HAP-1 (cell line): ENCODE measurements at places on chromosomes 16 and 17.

DNA sequence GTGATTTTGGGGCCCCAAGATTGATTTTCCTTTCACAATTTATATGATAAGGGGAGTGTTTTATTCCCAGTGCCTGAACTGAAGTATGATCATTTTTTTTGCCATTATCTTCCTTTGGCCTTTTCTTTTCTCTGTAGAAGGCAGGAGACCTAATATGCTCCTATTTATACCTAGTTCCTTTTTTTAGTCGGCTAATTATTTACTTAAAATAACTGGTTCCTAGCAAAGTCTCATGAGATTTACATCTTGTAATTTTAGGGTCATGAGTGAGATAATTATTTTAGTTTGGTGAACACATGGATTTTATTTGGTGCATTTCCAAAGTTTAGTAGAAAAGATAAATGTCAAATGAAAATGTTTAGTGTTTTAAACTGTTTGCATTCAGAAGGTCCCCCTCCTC lies 24.8 kb downstream of the SEC14L1 start:
- DNase-seq, result no peak

GRCh38 chr17:31453896-31454295 lies 62.4 kb downstream of the RAB11FIP4 start:
- DNase-seq, result no peak

- no peak for DNase-seq
These were observed 14.0 kb downstream of the RPH3AL start for GRCh38 chr17:338442-339192.

GRCh38 chr17:21345236-21345635 lies 30.9 kb upstream of the KCNJ12 start:
- DNase-seq, result no peak
